AG04450 (cell line): ENCODE measurements at places on chromosomes 13 and 19. TPM values are rescaled to one million over a fixed set of nuclear protein-coding genes. Genes with fewer than 3 reads are reported as not detected.
A peak's percentile ranks its signal among the peaks of the same experiment; 100 is the strongest.

GRCh38 chr19:58304748-58305064, 471 bp upstream of the ERVK3-1 start:
- no peak for DNase-seq

- DNase-seq: no peak
These were observed 820 bp downstream of the EID2 start for GRCh38 chr19:39539165-39539517.

- no peak for DNase-seq
These were observed 4.7 kb downstream of the VRK3 start for GRCh38 chr19:50020481-50020880.

DNA sequence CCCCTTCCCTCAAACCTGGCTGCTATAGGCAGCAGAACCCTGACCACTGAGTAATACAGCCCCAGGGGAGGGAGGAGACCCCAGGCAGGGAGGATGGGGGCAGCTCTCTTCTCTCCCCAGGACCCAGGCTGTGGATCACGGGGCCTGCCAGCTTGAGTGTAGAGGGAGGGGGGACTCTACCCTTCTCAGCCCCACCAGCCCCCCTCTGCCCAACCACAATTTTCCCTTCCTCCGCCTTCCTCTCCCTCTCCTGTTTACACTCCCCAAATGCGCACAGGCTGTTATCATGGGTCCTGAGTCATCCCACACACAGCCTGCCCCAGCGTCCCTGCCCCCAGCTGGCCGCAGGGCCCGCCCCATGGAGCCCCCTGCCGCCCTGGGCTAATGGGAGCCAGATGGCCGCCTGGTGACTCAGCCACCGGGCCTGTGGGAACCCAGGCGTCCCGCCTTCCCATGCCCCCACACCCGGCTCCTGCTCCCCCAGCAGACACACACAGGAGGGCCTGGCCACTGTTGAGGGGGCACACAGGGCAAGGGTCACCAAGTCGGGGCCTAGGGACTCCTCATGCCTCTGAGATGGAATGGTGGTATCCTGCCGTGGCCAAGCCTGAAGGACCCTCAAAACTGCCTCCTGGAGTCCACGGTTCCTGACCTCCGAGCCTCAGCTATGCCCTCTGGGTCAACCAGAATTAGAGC, 13.6 kb downstream of the CCDC97 start:
- DNase-seq: peak; percentile 93

Gene PRTN3
- polyA plus RNA-seq: not detected in 2 replicates

Gene ZNF284
- polyA plus RNA-seq: 1.5 and 1.6 TPM in 2 replicates

Gene AKAP8
- polyA plus RNA-seq: 11.7 and 12.4 TPM in 2 replicates

Gene STARD13
- 27.7 and 28.4 TPM in 2 replicates for polyA plus RNA-seq
